M059J (cell line): ENCODE measurements at places on chromosomes 2 and 18. TPM values are rescaled to one million over a fixed set of nuclear protein-coding genes. Genes with fewer than 3 reads are reported as not detected.

DNA sequence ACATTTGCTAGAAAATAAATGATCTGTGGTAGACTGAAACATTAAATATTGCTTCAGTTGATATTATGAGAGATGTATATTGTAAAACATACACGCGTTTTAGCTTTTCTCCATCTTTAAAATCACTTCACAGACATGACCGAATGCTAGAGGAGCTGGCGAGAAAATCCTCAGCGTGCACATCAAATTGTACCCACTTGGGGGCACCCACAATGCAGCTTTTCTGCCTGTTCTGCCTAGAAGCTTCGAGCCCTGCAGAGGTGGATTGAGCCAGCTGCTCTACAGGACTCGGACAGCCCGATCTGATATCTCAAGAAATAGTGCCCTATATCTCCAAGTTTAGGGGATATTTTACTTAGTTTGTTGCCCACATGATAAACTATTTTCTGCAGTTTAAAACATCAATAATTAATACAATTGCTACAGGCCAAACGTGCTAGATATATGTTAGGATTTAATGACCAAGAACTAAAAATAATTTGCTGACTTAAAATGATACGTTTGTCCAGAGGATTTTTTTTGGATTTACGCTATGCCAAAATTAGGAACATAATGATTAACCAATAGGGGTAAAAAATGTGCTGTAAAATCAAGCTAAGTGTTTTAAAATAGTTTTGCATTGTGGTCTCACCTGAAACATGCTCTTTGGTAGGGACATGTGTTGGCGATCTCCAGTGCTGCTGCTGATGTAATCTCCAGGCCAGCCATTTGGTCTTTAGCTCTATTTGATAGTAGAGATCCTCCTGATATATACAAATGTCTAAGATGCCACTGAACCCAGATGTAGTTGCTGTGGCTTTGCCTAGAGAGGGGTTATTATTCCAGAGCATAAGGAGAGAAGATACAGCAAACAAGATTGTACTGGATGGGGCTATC lies 22.3 kb upstream of the ATP5MC3 start:
- DNase-seq = peak; percentile 55

DNA sequence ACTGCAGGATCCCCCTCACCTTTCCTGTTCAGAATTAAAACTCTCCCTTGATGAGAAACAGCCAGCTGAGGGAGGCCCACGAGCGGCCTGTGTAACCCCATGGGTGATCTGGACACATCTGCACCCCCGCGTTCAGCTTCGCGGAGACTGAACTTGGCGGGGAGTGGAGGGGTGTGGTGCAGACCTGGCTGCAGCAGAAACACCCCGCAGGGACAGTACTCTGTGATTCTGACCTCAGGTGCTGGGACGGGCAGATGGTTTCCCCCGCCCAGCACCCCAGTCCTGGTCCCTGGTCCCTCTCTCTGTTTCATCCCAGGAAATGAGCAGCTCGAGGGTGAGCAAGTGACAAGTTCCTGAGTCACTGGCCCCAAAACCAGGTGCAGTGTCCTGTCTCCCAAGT lies 41.2 kb downstream of the GBX2 start:
- no peak for DNase-seq

DNA sequence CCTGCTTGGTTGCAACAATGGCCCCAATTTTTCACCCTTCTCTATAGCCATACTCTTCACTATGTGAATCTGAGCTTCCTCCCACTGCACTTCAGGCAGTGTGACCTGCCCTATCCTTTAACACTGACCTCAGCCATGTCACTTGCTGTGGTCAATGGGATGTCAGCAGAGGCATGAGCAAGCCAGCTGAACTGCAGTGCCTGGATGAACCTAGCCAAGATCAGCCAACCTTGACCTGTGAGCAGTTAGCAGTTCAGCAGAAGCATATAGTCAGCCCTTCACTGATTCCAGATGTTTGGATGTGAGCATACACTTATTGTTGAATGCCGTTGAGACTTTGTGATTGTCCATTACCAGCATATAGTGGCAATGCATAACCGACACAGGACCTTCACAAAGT lies 63.4 kb upstream of the BOD1L2 start:
- DNase-seq = no peak

DNA sequence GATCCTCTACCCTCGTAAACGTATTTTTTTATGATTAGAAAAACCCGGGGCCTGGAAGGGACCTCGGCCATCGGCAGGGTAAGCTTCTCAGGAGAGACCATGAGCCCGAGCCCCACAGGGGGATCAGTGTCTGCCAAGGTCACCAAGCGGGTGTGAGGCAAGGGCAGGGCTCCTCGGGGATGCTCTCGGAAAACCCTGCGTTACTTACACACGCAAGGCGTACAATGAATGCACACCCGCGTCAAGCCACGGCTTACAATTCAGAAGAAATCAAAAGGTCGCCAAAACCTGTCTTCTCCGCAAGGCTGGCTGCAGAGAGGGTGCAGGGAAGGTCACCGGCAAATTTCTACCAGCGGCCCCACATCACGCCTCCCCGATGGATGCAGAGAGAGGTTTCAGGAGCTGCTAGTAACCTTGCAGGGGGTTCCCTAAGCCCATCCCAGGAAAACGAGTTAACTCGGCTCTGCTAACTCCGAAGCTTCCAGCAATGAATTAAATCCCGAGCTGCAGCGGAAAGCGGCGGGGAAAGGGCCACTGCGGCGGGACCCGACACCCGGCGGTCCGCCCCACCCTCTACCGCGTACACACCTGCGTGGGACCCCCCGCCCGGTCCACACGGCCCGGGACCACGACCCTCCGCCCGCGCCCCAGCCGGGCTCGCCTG lies 638 bp downstream of the ST3GAL5 start:
- peak; percentile 22 for DNase-seq

SRD5A2 gene
- total RNA-seq = not detected in 2 replicates

DNA sequence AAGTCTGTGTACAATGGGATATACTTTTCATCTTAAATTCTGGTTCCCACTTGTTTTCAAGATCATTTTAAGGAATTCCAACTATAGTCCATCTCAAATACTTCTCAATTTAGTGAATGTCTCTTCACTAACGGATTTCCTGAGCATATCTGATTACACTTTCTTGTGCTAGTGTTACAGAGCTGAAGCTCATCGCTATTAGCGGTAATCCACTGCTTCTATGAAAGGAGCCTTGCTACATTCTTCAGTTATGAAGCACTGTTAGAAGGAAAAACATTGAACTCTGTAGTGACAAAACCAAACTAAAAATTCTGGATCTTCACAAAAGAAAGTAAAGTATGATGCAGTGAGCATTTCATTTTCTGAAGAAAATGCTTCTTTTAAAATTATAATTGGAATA lies 72.0 kb downstream of the AGPS start:
- DNase-seq = peak; percentile 18

- peak; percentile 95 for DNase-seq
Measured at GRCh38 chr2:20514596-20515269, 67.9 kb downstream of the RHOB start.

EN1 gene
- total RNA-seq = 0.07 and 0.27 TPM in 2 replicates

AMMECR1L gene
- total RNA-seq = 5.9 and 10.5 TPM in 2 replicates

GRCh38 chr2:54839461-54840255 lies 116.2 kb downstream of the EML6 start:
- no peak for DNase-seq

DNA sequence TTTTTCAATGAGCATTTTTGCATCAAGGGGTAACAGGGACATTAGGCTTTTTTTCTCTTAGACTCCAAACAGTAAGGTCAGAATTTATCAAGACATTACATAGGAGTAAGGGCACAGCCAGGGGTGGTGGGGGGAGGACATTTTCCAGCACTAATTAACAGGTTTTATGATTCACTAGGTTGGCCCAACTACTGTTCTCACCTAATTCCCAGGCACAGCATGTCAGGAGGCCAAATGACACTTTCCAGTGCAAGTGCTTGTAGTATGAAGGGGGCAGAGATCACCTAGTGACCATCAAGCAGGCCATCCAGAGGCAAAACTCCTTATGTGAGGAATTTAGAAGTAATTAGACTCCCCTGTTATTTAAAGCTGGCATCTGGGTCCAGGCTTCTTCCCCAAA lies 3.9 kb upstream of the MBD2 start:
- DNase-seq = no peak

- DNase-seq = no peak
Measured at GRCh38 chr2:40219141-40219540, 232.7 kb downstream of the SLC8A1 start.

GRCh38 chr2:29922605-29923004 lies 1.2 kb upstream of the ALK start:
- DNase-seq = no peak

NT5DC4 gene
- total RNA-seq = not detected in 2 replicates

- DNase-seq = no peak
Measured at GRCh38 chr2:100613719-100614118, 50.9 kb downstream of the PDCL3 start.

DNA sequence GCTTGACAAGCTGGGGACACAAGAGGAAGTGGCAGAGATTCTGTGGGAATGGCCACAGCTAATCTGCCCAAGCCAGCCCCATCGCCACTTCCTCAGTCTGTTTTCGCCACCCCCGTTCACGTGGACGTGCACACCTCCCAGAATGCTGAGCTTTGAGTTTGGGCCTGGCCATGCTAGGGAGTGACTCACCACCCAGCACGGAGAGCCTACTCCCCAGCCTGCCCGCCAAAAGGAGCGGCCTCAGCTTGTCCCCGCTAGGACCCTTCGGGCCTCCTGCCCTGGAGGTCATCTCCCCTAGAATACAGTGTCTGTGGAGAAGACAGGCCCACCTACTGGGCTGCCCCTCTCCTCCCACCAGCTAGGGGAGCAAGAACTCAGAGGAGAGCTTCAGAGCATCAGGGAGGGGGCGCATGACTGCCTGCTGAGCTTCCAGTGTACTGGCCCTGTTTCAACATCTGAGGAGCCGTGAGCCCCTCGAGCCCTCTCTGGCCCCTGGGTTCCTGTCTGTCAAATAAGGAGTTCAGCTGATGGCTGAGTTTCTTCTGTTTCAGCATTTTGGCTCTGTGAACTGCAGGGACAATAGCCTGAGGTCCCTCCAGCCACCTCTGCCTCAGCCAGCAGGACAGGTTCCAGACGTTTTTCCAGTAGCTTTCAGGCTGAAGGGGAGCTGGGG lies 5.1 kb downstream of the SLC35F6 start:
- peak; percentile 5 for DNase-seq

DNA sequence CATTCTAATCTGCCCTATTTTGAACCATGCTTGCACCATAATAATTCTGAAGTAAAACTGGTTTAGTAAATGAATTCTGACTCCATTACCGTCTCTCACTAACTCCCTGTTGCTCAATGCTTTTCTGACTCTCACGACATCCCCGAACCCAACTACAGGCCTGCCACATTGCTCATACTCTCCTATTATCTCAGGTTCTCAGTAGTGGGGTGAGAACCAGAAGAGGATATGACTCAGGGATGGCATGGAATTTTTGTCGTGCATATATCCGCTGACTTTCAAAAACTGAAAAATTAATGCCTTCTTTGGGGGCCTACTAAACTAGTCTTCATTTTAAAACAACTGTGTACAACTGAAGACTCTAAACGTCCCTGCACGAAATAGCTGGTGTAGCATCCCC lies 34.3 kb downstream of the NETO1 start:
- peak; percentile 40 for DNase-seq

DNA sequence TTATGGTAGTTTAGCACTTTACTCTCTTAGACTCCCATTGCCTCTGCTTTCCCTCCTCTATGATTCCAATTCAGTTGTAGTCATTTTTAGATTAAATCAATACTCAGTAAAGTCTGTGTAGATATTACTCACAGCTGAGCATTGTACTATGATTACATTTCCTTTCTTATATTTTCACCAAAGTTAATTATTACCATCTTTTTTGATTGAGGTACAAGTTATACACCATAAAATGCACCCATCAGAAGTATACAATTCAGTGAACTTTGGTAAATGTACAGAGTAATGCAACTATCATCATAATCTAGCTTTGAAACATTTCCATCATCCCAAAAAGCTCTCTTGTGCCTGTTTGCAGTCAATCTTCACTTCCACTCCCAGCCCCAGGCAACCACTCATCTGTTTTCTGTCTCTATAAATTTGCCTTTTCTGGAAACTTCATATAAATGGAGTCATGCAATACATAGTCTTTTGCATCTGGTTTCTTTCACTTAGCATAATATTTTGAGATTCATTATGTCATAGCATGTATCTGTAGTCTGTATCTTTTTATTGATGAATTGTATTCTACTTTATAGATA lies 30.2 kb upstream of the ETAA1 start:
- DNase-seq = no peak

FTCDNL1 gene
- 0.25 and 0.99 TPM in 2 replicates for total RNA-seq

MALL gene
- total RNA-seq = 27.5 and 42.0 TPM in 2 replicates

GRCh38 chr2:148221926-148222325 lies 201.0 kb downstream of the MBD5 start:
- DNase-seq = no peak

SERPINB4 gene
- total RNA-seq = 0.05 TPM in 1 of 2 replicates, not detected in the other

SLC19A3 gene
- total RNA-seq = not detected in 2 replicates

DNA sequence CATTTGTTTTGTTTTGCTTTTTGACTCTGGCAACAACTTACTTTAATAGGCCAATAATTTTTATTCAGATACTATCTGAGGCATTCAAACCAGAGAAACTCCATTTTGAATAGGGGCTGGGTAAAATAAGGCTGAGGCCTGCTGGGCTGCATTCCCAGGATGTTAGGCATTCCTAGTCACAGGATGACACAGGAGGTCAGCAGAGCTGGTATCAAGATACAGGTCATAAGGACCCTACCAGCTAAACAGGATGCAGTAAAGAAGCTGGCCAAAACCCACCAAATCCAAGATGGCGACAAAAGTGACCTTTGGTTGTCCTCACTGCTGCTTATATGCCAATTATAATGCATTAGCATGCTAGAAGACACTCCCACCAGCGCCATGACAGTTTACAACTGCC lies 102.2 kb upstream of the XPO1 start:
- DNase-seq = peak; percentile 55

FER1L5 gene
- total RNA-seq = 0.39 TPM in 1 of 2 replicates, not detected in the other

HES6 gene
- total RNA-seq = 1.5 and 5.3 TPM in 2 replicates

- DNase-seq = no peak
Measured at GRCh38 chr18:6868033-6868432, 138.5 kb downstream of the ARHGAP28 start.

DNA sequence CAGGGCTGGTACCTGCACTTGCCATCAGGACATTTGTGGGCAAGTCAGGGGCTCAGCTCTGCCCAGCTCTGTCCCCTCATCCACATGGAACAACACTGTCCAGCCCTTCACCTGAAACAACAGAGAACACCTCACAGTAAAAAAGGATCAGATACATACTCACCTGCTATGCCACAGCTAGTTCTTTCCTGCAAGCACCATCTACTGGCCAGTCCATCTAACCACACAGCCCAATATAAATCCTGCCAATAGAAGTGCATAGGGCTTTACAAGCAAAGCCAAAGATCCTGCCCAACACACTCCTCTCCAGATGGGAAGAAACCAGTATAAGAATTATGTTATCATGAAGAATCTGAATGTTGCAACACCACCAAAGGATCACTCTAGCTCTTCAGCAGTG lies 52.2 kb upstream of the GALNT13 start:
- DNase-seq = no peak

GKN2 gene
- total RNA-seq = not detected in 2 replicates
